Fibroblast of lung (primary cell): ENCODE measurements at places on chromosomes 3 and 15.

DNA sequence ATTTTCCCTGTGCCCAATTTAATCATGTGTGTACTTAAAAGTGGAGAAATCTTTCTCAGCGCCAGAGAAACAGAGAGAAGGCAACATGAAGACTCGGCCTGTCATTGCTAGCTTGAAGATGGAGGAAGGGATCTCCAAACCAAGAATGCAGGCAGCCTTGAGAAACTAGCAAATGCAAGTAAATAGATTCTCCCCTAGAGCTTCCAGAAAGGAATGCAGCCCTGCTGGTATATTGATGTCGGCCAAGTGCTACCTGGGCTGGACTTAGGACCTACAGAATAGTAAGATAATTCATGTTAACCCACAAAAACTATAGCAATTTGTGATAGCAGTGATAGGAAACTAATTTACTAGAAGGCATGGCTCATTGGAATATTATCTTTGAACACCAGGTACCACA lies 150.9 kb upstream of the ABI3BP start:
- DNase-seq = no peak
- no peak overlapping the region for H3K27ac ChIP-seq
- no peaks in the 10 kb centered on the region for H3K36me3 ChIP-seq
- H3K4me1 ChIP-seq = no peaks in the 10 kb centered on the region

DNA sequence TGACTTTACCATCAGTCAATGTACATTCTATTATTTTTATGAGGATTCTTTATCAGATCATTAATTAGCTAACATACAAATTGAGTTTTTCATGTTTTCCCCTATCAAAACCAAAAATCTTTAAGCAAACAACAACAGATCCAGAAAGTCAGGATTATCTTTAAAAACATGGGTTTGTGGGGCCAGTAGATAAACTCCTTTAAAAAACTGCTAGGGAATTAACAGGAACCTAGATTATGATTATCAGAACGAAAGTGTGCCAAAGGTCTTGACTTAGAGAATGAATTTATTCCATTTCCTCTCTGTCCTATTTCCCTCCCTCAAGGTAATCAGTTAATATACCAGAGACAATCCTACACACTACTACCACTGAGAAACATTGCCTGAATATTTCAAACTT lies 13.2 kb upstream of the CCDC13 start:
- H3K27ac ChIP-seq = no peak overlapping the region
- no peaks in the 10 kb centered on the region for H3K36me3 ChIP-seq
- H3K4me1 ChIP-seq = no peaks in the 10 kb centered on the region
- no peak overlapping the region for H3K4me3 ChIP-seq
- no peaks in the 10 kb centered on the region for H3K27me3 ChIP-seq

DNA sequence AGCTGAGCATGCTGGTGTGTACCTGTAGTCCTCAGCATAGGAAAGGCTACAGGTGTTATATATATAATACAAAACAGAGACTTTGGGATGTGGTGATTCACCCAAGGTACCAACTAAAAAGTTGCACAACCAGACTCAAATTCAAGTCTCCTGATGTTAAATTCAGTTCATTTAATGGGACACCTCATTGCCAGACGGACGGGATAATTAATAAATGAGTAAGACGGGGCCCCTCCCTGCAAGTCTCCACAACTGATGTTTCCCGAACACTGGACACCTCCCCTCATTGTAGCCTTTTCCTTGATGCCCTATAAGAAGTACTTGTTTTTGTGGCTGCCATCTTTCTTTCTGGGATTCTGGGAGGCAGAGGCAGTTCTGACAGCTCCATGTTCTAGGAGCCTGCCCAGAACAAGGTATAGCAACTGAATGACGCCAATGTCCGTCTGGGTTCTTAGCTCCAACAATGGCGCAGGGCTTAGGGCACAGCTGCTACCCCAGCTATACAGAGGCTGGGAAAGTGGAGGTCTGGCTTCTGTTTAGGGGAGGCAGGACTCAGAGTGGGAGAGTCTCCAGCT lies 50.7 kb downstream of the CDC25A start:
- no peak for DNase-seq
- H3K27me3 ChIP-seq = no peaks in the 10 kb centered on the region
- H3K4me1 ChIP-seq = no peaks in the 10 kb centered on the region
- H3K4me3 ChIP-seq = no peak overlapping the region

DNA sequence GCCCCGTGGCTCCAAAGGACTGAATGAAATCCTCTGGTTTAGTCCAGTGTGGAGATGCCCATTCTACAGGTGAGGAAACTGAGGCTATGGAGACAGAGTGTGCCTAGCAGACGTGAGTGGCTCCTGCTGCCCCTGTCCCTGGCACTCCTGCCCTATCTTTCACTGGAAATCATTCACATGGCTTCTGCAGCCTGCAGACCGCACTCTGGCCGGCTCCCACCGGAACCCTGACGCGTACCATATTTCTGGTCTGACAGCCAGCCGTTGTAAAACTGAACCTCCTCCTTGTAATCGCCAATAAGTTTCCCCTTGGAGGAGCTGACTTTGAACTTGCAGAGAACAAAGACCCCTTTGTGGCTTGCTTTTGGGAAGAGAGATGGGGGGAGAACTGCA lies 136.5 kb downstream of the CHSY1 start:
- H3K4me1 ChIP-seq = peaks cover 11% of the 10 kb centered on the region
- H3K27ac ChIP-seq = peak overlapping the region; percentile 68
- no peak overlapping the region for H3K4me3 ChIP-seq
- DNase-seq = no peak
- no peaks in the 10 kb centered on the region for H3K36me3 ChIP-seq
- H3K27me3 ChIP-seq = no peaks in the 10 kb centered on the region

- H3K36me3 ChIP-seq = no peaks in the 10 kb centered on the region
- H3K4me1 ChIP-seq = no peaks in the 10 kb centered on the region
- no peak for DNase-seq
- no peak overlapping the region for H3K4me3 ChIP-seq
- no peak overlapping the region for H3K27ac ChIP-seq
- no peaks in the 10 kb centered on the region for H3K27me3 ChIP-seq
Measured at GRCh38 chr3:182370949-182371348, 422.4 kb upstream of the ATP11B start.

GRCh38 chr3:118951089-118951488 lies 83.6 kb downstream of the IGSF11 start:
- H3K27ac ChIP-seq = no peak overlapping the region
- DNase-seq = no peak
- H3K4me1 ChIP-seq = no peaks in the 10 kb centered on the region
- no peaks in the 10 kb centered on the region for H3K27me3 ChIP-seq
- H3K36me3 ChIP-seq = no peaks in the 10 kb centered on the region

DNA sequence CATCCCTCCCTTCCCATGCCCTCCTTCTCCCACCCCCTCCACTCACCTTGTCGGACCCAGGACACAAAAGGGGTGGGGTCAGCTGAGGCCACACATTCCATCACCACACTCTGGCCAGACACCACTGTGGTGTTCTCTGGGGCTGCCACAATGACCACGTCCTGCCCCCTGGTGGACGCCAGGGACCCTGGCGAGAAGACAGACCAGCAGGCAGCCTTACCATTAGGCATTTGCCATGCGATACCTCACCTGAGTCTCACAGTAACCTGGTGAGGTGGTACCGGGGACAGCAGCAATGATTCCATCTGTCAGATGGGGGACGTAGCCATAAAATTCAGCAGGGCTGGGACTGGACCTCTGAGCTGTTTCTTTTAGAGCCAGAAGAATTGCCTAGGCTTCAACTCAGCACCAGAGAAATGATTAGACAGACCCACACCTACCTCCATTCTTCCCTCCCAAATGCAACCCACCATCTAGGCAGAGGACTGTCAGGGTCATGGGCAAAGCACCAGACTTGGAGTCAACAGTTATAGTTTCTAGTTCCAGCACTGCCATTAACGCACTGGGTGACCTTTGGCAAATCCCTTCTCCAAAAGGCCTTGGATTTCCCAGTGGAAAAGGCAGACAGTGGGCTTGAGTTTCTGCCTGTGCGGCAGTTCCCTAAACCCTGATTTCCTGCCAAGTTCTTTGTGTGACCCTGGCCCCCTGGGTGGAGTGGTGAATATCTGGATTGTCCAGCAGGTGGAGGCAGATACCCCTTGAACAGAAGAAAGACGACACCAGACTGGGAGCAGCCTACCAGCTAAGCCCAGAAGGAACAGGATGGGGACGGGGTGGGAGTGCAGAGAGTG lies 21.8 kb downstream of the IGDCC4 start:
- no peak overlapping the region for H3K27ac ChIP-seq
- H3K27me3 ChIP-seq = peaks cover 4% of the 10 kb centered on the region
- no peak overlapping the region for H3K4me3 ChIP-seq

GRCh38 chr3:134976948-134977347 lies 181.9 kb downstream of the EPHB1 start:
- H3K4me1 ChIP-seq = no peaks in the 10 kb centered on the region
- H3K27me3 ChIP-seq = no peaks in the 10 kb centered on the region
- H3K36me3 ChIP-seq = no peaks in the 10 kb centered on the region
- no peak overlapping the region for H3K27ac ChIP-seq

GRCh38 chr3:77411334-77411733 lies 371.4 kb downstream of the ROBO2 start:
- no peaks in the 10 kb centered on the region for H3K4me1 ChIP-seq
- H3K36me3 ChIP-seq = no peaks in the 10 kb centered on the region
- DNase-seq = no peak
- H3K27me3 ChIP-seq = no peaks in the 10 kb centered on the region
- H3K4me3 ChIP-seq = no peak overlapping the region

DNA sequence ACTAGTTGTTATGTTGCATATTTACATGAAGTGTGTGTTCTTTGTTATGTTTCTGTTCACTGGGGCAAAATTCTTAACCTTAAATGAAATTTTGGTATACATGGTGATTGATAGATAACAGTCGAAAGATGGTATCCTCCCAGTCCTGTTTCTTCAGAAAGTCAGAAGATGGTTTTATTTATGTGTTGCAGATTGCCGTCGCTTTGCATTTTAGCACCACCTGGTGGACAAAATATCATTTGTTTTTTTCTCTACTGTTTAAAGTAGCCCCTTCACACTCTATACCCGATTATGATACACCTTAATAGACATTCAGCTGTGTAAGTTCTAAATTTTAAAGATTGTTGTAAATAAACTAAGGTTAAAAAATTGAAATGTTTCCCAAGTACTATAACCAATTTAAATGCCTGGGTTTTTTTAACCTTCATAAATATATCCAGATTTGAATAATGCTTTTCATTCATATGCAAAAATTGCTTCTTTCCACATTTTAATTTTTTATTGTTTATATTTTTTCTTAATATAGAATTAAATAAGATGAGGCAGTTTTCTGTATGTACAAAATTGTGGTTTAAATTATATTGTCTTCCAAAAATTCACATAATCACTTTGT lies 152.2 kb downstream of the ALCAM start:
- H3K4me3 ChIP-seq = no peak overlapping the region
- H3K27ac ChIP-seq = no peak overlapping the region
- H3K36me3 ChIP-seq = no peaks in the 10 kb centered on the region

DNA sequence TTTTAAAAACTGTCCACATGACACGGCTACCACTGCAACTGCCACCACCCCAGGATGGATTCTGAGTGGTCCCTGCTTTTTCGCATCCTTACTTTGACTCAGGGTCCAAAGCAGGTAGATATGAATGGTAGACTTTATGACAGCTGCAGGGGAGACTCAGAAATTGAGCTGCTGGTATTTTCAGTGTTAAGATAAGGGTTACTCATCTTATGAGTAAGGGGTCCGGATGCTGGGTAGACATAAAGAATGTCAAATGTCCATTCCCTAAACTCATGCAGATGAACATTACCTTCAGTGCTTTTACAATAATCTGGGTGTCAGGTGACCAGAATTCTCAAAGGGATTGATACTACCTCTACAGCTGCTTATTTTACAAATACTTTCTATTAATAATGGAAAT lies 25.9 kb upstream of the BBX start:
- H3K36me3 ChIP-seq = no peaks in the 10 kb centered on the region
- DNase-seq = no peak
- no peak overlapping the region for H3K27ac ChIP-seq
- no peak overlapping the region for H3K4me3 ChIP-seq
- no peaks in the 10 kb centered on the region for H3K4me1 ChIP-seq

DNA sequence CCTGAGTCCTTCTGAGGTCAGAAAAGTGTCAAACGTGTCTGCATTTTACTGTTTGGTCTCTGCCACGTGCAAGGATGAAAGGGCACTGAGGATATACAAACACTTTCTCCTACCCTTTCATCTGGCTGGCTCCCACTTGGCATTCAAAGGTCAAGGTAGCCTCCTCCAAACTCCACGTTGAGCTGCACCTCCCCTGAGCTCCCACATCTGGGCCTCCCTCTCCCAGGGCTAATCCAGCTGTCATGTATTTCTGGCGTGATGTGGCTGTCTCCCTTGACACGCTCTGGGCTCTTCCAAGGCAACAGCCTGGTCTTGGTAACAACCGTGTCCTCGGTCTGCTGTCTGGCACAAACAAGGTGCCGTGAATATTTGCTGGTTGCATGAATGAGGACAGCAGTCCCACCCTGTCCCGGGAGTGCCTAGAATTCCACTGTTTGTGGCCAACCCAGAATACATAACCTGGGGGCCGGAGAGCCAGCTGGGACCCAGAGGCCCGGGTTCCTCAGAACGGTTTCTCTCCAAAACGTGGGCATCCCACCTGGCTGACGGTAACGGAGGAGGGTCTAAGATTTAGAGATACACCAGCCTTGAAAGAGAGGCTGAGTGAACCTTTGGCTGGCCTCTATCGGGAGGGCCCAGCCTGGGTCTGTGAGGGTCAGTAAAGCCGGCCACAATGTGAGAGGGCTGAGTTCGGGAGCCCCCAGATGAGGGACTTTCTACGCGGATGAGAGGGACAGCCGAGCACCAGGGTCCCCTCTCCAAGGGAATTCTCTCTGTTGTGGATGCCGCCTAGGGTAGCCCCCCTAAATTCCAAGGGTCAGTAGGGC lies 767 bp downstream of the GLT8D1 start:
- H3K4me1 ChIP-seq = peaks cover 5% of the 10 kb centered on the region
- H3K27me3 ChIP-seq = no peaks in the 10 kb centered on the region
- H3K27ac ChIP-seq = peak overlapping the region; percentile 93
- DNase-seq = peak; percentile 36

DNA sequence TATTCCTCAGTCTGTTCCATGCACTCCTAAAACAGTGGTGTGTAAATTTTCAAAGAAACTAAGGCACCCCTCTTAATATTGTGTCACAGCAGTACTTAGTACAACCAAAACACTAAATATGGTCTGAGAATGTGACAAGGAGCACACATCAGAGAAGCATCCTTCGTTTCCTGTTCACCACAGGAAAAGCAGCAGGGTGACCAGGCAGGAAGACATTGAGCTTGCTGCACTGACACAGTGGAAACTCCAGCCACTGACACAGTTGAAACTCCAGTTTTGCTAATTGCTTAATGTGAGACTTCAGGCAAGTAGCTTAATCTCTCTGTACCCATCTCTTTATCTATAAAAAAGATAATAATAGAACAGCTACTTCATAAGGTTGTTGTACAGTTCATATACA lies 353.0 kb upstream of the RORA start:
- no peak for DNase-seq
- H3K27me3 ChIP-seq = no peaks in the 10 kb centered on the region
- no peak overlapping the region for H3K27ac ChIP-seq
- H3K4me3 ChIP-seq = no peak overlapping the region
- H3K4me1 ChIP-seq = no peaks in the 10 kb centered on the region
- no peaks in the 10 kb centered on the region for H3K36me3 ChIP-seq

- H3K4me3 ChIP-seq = no peak overlapping the region
- H3K27me3 ChIP-seq = no peaks in the 10 kb centered on the region
- H3K4me1 ChIP-seq = peaks cover 11% of the 10 kb centered on the region
- no peak for DNase-seq
- H3K27ac ChIP-seq = no peak overlapping the region
- H3K36me3 ChIP-seq = no peaks in the 10 kb centered on the region
Measured at GRCh38 chr15:62787401-62787800, 255.1 kb upstream of the TPM1 start.

GRCh38 chr15:61634837-61635236 lies 405.7 kb upstream of the RORA start:
- H3K4me3 ChIP-seq = no peak overlapping the region
- DNase-seq = no peak
- H3K36me3 ChIP-seq = no peaks in the 10 kb centered on the region
